NCI-H774 (cell line): ENCODE measurements at places on chromosomes 2 and 18.

- DNase-seq: no peak
These were observed 82.0 kb downstream of the APOB start for GRCh38 chr2:20961858-20962257.

DNA sequence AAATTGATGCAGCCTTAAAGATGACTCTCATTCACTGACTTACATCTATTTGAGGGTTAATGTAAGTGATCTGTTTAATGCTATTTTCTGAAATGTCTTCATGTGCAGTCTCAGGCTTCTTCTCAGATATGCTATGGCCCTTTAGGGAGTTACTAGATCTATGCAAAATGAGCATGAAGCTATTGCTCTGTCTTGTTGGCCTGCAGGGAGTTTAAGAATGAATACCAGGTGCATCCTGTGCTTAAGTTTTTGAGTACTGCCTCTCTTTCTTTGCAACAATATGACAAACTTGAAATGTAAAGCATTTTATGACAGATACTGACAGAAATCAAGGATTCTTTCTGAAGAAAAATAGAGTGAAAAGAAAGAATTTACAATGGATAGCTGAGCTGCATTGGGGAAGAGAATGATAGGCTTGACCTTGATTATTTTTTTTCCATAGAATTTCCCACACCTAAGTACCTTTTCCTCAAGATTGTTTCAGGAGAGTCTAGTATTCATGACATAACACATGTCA, 1058.3 kb upstream of the TMEFF2 start:
- DNase-seq: no peak

DNA sequence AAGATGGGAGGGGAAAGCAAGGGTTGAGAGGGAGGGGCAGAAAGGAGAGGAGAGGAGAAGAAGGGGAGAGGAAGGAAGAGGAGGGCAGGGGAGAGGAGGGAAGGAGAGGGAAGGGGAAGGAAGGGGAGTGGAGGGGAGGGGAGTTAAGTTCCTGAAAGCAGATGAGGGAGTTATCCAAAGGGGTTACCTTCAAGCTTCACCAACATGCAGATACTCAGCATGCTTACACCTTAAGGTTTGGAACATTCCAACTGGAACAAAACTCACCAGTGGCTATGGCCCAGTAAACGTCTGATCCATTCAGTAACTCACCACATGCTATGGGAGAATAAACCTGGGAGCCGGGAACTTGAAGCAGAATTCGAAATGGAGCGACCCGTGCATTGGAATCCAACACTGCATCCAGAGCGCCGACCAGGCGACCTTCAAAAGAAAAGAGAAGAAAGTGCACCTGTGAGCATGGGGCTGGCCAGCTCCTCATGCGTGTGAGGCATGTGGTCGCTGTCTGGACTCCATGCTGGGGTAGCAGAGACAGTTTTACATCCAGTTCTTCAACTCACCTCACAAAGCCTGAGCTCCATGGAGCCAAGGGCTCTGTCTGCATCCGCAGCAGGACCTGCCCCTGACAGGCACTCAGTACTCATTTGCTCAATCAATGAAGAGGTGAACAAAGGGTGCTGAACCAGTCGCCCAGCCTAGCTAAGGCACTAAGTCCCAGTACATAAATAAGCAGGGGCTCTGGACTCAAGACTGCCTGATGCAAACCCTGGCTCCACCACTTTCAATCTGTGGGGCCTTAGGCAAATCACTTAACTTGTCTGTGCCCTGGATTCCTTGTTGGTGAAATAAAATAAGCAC, 61.0 kb downstream of the TBC1D8 start:
- DNase-seq: no peak

DNA sequence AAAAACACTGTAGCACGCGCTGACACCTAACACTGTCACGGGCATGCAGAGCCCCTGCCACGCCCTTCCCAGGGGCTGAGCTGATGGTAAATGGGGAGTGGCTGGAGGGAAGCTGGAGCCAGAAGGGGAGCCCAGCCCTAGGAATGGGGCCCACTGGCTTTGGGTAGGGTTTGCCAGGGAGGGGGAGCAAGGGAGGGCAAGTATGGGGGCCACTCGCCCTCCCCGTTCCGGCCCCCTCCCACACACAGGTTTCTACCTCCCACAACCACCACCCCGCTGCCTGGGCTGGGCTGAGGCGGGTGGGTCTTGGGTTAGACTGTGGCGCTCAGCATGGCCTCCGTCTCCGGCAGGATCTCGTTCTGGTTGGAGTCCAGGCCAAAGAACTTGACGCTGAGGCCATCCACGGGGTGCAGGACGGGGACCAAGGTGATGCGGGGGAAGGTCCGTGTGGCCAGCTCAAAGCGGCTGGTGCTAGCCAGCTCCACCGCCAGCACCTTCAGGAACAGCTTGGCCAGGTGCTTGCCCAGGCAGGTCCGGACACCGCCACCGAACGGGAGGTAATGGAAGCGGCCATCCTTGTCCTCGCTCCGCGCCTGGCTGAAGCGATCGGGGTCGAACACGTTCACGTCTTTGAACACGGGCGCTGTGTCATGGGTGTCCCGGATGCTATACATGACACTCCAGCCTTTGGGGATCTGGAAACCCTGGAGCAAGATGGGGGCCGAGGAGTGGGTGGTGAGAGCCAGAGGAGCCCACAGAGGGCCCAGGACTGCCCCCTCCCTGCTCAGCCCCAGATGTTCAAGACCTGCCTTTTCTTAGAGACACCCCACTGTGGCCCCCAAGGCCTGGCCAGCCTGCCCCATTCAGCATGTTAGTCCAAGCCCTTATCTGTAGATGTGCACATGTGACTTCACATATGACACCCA, 15.5 kb downstream of the CYP26B1 start:
- no peak for DNase-seq

DNA sequence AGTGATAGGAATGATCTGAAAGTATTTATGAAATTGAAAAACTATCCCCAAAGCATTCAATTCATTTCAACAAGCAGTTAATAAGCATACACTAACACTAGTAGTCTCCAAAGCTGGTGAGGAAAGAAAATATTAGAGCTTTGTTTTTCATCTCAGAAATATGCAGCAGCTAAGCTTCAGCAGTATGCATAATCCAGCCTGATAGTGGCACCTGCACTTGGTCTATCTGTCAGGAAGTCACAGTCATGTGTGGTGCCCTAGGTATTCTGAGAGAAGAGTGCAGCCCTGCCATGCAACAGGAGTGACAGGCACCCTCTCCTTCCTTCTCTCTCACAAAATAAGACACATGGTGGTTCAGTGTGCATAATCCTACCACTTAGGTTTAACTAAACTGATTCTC, 158.8 kb downstream of the DYM start:
- no peak for DNase-seq

GRCh38 chr18:10322004-10322403, 132.4 kb upstream of the APCDD1 start:
- DNase-seq: no peak

DNA sequence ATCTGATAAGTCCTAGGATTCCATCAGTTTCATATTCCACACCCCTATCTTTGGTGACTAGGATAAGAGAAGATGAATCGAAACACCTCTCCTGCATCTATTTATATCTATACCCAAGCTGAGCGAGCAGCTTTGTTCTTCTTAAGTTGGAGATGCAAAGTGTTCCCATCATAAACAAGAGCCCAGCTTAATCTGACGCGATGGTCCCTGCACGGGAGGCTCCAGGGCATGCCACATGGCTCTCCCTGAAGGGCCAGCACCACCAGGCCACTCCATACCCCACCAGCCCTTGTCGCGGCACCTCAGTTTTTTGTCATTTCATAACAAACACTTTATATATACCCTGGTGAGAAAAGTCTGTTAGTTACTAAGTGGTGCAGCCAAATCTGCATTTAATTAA, 255.3 kb downstream of the L3MBTL4 start:
- DNase-seq: no peak

DNA sequence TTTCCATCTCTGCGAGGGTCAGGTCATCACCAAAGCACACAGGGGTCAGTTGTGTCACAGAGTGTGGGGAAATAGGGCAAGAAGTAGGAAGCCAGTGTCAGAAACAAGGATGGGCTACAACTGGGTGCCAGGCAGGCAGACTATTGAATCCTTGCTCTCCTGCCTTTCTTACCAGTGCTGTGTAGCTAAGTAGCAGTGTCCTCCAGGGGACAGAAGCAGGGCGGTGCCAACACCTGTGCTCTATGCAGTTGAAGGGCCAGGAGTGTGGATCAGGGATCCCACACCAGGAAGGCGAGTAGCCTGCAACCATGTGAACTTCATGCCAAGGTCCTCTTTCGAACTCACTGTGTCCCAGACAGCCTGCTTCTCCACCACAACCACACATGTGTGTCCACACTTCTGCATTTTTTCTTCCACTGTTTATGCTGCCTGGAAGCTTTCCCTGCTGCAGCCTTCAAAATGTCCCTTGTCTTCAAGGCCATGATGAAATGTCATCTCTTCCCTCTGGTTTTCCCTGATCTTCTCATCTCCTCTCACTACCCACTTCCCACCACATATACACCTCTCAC, 25.4 kb upstream of the REG3G start:
- DNase-seq: no peak

DNA sequence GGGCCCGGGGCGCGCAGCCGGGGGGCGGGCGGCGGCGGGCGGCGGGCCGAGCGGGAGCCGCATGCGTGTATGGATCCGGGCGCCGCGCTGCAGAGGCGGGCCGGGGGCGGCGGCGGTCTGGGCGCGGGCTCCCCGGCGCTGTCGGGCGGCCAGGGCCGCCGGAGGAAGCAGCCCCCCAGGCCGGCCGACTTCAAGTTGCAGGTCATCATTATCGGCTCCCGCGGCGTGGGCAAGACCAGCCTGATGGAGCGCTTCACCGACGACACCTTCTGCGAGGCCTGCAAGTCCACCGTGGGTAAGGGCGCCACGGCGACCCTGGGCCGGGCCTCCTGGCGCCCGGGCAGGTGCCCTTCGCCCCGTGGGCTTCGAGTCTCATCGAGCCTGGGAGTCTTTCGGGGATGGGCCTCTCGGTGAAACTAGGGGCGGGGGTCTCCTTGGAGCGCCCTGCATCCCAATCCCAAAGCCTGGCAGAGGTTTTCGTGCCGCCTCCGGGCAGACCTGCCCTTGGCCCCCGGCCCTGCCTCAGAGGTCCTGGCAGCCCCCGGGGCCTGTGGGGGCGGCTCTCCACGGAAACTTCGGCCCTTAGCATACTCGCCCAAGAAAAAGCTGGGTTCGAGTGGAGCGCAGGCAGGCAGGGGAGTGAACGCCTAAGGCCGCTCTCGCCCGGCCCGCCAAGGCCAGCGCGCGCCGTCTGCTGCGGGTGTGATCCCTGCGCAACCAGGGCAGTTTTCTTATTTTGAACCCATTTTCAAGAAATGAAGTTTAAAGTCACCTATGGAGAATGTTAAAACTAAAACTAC, 622 bp downstream of the RAB12 start:
- DNase-seq: no peak

GRCh38 chr2:101854877-101855276, 136.9 kb upstream of the IL1R2 start:
- DNase-seq: no peak

GRCh38 chr18:58699551-58699950, 28.3 kb downstream of the MALT1 start:
- no peak for DNase-seq

GRCh38 chr2:34670482-34670881, 1071.4 kb upstream of the FAM98A start:
- no peak for DNase-seq

- DNase-seq: no peak
These were observed 11.2 kb downstream of the MREG start for GRCh38 chr2:216002101-216002678.

GRCh38 chr2:102107741-102108070, 34.8 kb upstream of the IL1R1 start:
- DNase-seq: no peak

GRCh38 chr18:11204020-11204419, 54.7 kb upstream of the PIEZO2 start:
- DNase-seq: no peak

DNA sequence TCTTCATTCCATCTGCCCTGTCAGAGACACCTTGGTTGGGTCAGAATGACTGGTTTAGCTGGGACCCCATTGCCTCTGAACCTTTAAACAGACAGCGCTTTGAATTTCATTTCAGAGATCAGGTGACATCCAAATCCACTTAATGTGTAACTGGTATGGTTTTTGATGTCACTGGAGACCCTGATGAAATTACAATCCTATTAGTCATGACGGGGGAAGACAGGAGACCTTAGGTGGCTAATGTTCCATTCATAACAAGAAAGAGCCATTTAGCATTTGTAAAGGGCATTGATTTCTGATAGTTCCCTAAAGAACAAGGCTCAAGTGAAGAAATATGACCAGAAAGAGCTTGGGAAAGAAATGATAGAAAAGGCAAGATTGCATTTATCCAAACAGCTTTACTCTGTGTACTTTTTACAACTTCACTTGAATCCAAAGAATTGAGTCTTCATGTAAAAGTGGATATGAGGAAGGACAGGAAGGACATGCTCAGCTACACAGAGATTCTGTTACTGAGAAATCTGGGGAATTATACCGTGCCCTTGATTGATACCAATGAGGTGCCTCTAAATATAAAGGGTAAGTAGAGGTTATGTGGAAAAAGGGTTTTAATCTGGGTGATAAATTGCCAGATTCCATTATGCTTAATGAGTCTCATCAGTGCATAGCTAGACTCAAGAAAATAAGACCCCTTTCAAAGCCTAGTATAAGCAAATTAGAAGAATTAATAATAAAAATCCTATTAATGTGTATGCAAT, 198.2 kb downstream of the NCKAP5 start:
- no peak for DNase-seq

DNA sequence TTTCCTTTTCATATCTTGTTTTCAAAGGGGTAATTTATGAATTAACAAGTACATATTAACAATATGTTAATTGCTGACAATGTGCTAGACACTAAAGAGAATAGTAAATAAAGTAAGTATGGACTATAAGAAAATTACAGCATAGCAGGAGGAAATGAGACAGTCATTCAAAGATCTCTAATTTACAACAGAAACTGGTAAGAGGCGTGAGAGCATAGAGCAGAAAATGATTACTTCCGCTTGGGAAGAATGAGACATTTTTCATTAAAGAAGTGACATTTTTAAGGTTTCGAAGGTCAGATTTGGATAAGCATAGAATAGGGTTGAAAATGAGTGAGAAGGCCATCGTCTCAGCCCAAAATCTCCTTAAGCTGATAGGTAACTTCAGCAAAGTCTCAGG, 184.4 kb upstream of the SESTD1 start:
- DNase-seq: no peak

DNA sequence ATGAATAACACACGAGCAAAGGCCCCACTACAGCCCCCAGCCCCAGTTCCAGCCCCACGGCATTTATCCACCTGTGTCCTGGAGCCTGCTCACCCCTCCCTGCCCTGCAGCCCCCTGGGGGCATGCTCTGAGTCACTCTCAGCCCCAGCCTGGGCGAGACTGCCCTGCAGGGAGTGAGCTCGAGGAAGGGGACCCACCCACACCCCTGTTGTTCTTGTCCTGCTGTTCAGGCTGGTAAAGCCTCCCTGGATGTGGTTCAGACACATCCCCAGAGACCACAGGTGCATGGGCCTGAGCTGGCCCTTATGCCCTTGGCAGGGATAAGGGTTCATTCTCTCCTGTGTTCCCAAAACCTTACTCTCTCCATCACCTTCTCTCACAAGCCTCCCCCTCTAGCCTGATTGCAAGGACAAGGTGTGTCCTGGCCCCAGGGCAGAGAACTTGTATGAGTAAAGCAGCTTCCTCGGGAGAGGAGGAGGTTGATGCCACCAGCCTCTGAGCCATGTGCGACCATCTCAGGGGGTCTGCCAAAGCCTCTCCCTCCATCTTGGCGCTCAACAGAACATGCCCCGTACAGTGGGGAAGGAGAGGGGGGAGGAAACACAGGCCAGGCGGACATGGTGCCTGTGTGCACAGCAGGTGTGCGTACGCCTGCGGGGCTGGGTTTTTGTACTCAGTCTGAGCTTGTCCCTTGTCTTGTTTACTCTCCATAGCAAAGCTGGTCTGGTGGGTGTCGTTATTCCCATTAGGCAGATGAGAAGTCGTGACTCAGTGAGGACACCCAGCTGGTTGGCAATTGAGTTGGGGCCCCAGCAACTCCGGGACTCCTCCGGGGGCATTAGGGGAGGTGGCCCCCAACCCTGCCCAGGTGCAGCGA, 64.4 kb downstream of the CIB4 start:
- DNase-seq: no peak
